Calu3 (cell line): ENCODE measurements at places on chromosomes 3 and 15. TPM values are rescaled to one million over a fixed set of nuclear protein-coding genes. Genes with fewer than 3 reads are reported as not detected.

Gene FANCD2OS
- total RNA-seq, result not detected in 2 replicates

DNA sequence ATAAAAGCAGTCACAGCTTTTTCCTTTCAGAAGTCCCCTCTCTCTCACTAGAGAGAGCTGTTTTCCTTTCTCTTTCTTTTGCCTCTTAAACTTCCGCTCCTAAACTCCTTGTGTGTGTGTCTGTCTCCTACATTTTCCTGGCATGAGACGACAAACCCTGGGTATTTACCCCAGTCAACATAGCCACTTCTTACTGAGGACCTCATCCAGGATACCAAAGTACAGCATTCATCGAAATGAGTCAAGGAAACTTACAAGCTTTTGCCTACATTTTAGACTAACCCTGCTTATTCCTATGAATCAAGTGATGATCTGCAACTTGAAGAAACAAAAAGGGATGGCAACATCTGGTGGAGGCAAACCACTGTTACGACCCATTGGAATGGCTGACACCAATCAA, 16.7 kb downstream of the PATL2 start:
- H3K4me3 ChIP-seq, result no peak overlapping the region
- no peak for DNase-seq
- H3K4me1 ChIP-seq, result no peaks in the 10 kb centered on the region
- no peaks in the 10 kb centered on the region for H3K36me3 ChIP-seq
- H3K27ac ChIP-seq, result no peak overlapping the region
- H3K27me3 ChIP-seq, result peaks cover 10% of the 10 kb centered on the region

Gene PIF1
- 33.9 and 51.5 TPM in 2 replicates for total RNA-seq

DNA sequence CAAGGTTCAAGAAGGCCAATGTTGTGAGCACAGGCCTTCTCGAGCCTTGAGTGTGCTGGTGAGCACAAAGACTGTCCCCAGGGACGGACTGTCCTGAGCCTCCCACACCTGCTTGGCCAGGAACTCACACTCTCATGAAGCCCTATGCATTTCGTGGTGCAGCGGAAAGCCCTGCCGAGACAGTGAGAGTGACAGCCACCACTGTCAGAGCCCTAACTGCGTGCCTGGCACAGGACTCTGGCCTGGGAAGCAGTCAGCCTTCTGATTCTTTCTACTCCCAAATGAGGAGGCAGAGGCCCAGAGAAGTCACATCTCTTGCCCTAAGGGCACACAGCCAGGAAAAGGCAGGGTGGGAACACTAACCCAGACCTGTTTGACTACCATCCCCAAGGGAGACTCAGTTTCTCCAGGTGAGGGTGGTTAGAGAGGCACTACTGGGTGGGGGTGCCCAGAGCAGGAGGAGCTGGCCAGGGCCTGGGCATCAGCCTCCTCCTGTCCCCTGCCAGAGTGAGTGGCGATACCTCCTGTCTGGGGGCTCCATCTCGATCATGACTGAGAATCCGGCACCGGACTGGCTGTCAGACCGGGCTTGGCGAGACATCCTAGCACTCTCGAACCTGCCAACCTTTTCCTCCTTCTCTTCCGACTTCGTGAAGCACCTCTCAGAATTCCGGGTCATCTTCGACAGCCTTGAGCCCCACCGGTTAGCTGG, 50.8 kb downstream of the SEMA3G start:
- peaks cover 10% of the 10 kb centered on the region for H3K36me3 ChIP-seq
- no peak overlapping the region for H3K27ac ChIP-seq
- H3K4me1 ChIP-seq, result no peaks in the 10 kb centered on the region
- H3K27me3 ChIP-seq, result no peaks in the 10 kb centered on the region
- no peak for DNase-seq
- no peak overlapping the region for H3K4me3 ChIP-seq

Gene PLA2G4E
- 0.09 TPM in 1 of 2 replicates, not detected in the other for total RNA-seq

DNA sequence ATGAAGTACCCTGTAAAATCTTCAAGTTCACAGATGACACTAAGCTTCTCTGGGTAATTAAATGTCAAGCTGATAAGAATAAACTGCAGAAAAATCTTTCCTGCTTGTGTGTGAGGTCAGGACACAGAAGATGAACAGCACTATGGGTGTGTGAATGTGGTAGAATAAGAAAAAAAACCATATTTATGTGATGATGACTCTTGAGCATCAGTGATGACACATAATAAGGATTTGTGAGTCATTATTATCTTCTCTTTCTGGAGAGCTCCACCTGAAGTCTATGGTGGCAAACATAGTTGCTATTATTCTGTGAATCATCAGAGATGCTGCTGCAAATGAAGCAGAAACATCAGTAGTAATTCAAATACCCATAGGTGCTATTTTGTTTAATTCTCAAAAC, 422.4 kb downstream of the DIPK2A start:
- no peaks in the 10 kb centered on the region for H3K27me3 ChIP-seq
- H3K36me3 ChIP-seq, result no peaks in the 10 kb centered on the region
- no peak overlapping the region for H3K4me3 ChIP-seq
- no peak overlapping the region for H3K27ac ChIP-seq

GRCh38 chr15:99753066-99753465, 19.8 kb upstream of the LYSMD4 start:
- no peaks in the 10 kb centered on the region for H3K27me3 ChIP-seq
- no peak overlapping the region for H3K27ac ChIP-seq
- H3K4me3 ChIP-seq, result no peak overlapping the region
- no peaks in the 10 kb centered on the region for H3K4me1 ChIP-seq
- H3K36me3 ChIP-seq, result no peaks in the 10 kb centered on the region
- DNase-seq, result no peak
